HFFc6 (cell line): ENCODE measurements at places on chromosomes 7 and 10. TPM values are rescaled to one million over a fixed set of nuclear protein-coding genes. Genes with fewer than 3 reads are reported as not detected.
A peak's percentile ranks its signal among the peaks of the same experiment; 100 is the strongest.

GRCh38 chr10:12337453-12338372 is 11.6 kb upstream of the CAMK1D start:
- no peak overlapping the region for H3K27ac ChIP-seq
- H3K36me3 ChIP-seq = no peaks in the 10 kb centered on the region
- peaks cover 18% of the 10 kb centered on the region for H3K4me1 ChIP-seq
- no peak overlapping the region for H3K4me3 ChIP-seq
- H3K27me3 ChIP-seq = peaks cover 10% of the 10 kb centered on the region
- no peak for DNase-seq

The FGL2 gene
- total RNA-seq = not detected in 3 replicates

- peaks cover 6% of the 10 kb centered on the region for H3K36me3 ChIP-seq
- peaks cover 2% of the 10 kb centered on the region; the same call in 1 of the 2 replicates for H3K27me3 ChIP-seq
- no peak overlapping the region for H3K27ac ChIP-seq
- peaks cover 16% of the 10 kb centered on the region for H3K4me1 ChIP-seq
- H3K4me3 ChIP-seq = no peak overlapping the region
Observed at GRCh38 chr7:90668992-90669391, 72.9 kb downstream of the CDK14 start.

DNA sequence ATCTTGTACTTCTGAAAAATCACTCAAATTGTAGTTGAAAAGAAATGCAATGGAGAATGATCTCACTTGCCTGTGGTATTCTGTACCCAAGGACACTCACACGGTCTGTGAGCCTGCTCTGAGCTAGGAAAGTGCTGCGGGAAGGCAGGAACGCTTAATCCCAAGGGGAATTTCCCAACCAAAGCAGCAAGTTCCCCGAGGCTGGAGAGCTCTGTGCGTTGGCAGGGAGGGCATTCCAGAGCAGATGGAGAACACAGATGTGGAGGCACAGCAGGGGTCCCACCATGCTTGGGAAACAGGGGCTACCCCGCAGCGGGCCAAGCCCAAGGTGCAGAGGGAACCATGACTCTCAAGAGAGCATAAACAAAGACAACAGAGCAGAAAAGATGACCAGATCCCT is 13.6 kb downstream of the SVIL start:
- no peak for DNase-seq
- H3K4me3 ChIP-seq = no peak overlapping the region
- H3K4me1 ChIP-seq = peaks cover 7% of the 10 kb centered on the region; the same call in 1 of the 2 replicates
- H3K27ac ChIP-seq = no peak overlapping the region

DNA sequence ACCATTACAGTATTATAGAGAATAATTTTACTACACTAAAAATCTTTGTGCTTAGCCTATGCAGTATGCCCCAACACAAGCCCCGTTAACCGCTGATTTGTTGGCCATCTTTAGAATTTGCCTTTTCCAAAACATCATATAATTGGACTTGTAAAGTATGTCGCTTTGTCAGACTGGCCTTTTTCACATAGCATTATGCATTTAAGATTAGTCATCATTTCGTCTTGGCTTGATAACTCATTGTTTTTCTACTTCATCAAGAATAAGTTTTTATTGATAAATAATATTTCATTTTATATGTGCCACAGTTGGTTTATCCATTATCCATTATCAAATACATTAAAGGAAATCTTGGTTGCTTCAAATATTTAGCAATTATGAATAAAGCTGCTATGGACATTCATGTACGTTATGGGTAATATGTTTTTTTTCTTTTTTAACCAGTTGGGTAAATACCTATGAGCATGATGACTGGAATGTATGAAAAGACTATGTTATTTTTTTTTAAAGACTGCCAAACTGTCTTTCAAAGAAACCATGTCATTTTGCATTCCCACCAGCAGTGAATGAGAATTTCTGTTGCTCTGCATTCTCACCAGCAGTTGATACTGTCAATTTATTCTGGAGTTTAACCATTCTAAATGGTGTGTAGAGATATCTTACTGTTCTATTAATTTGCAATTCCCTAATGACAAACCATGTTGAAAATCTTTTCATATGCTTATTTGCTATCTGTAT is 273.1 kb upstream of the KCND2 start:
- no peak overlapping the region for H3K4me3 ChIP-seq
- H3K4me1 ChIP-seq = no peaks in the 10 kb centered on the region
- H3K27me3 ChIP-seq = no peaks in the 10 kb centered on the region
- DNase-seq = no peak
- no peaks in the 10 kb centered on the region for H3K36me3 ChIP-seq

DNA sequence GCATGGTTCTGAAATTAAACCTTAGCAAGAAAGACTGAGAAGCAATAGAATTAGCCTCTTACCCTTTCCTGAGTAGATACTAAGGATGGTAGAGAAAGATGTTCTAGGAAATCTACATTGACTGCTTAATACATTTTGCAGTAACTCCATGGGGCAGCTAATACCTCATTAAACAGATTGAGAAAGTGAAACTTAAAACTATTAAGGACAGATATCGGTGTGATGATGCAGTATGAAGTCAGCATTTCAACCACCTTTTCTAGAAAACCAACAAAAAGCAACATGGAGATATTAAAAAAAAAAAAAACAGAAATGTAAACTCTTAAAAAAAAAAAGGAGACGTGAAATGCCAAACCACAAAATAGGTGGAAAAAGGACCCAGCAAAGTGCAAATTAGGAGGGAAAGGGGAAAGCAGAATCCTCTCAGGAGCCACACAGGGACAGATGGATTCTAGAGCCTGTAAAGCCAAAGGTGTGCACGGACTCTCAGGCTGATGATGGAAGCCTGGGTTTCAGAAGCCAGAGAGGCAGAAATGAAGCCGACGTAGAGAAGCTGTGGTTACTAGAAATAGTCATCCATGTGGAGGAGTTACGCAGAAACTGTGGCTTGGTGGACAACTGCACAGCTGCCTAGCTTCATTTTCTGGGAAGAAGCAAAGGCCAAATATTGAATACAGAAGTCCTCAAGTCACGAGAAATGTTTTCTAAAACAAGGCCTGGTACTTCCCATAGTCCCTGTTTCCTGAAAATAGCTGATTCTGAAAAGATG is 38.1 kb upstream of the GPR141 start:
- H3K4me1 ChIP-seq = no peaks in the 10 kb centered on the region
- no peaks in the 10 kb centered on the region; the same call in 1 of the 2 replicates for H3K27me3 ChIP-seq
- no peaks in the 10 kb centered on the region; the same call in 1 of the 2 replicates for H3K36me3 ChIP-seq
- no peak overlapping the region for H3K27ac ChIP-seq
- no peak overlapping the region for H3K4me3 ChIP-seq

The SPDYE8 gene
- total RNA-seq = not detected in 3 replicates

The OIT3 gene
- total RNA-seq = not detected in 3 replicates

The ACTR3C gene
- total RNA-seq = not detected in 3 replicates

The HTR5A gene
- not detected in 3 replicates for total RNA-seq

- H3K4me1 ChIP-seq = peaks cover 44% of the 10 kb centered on the region
- H3K27me3 ChIP-seq = no peaks in the 10 kb centered on the region; the same call in 1 of the 2 replicates
- H3K4me3 ChIP-seq = peak overlapping the region; percentile 31
Observed at GRCh38 chr7:143936087-143937009, 1.3 kb downstream of the OR2F2 start.

- peaks cover 3% of the 10 kb centered on the region for H3K27me3 ChIP-seq
- peaks cover 6% of the 10 kb centered on the region for H3K4me1 ChIP-seq
- DNase-seq = peak; percentile 54
- peaks cover 7% of the 10 kb centered on the region; the same call in 1 of the 2 replicates for H3K36me3 ChIP-seq
Observed at GRCh38 chr10:130190055-130190736, 54.0 kb downstream of the GLRX3 start.

DNA sequence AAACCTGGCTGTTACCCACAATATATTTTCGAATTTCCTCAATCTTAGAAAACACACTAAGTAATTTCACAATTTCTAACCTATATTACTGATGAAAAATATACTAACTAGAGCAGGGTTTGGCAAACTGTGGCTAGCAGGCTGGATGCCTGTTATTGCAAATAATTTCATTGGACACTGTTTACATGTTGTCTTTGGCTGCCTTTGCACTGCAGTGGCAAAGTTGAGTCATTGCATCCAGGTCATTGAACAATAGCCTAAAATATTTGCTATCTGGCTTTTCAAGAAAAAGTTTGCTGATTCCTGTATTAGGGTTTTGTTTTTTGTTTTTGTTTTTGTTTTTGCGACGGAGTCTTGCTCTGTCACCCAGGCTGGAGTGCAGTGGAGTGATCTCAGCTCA is 47.2 kb downstream of the KIF11 start:
- H3K27me3 ChIP-seq = peaks cover 6% of the 10 kb centered on the region; the same call in 1 of the 2 replicates
- H3K4me1 ChIP-seq = peaks cover 13% of the 10 kb centered on the region
- H3K4me3 ChIP-seq = no peak overlapping the region
- peaks cover 12% of the 10 kb centered on the region; the same call in 1 of the 2 replicates for H3K36me3 ChIP-seq
- no peak overlapping the region for H3K27ac ChIP-seq

- no peaks in the 10 kb centered on the region for H3K27me3 ChIP-seq
- peaks cover 80% of the 10 kb centered on the region for H3K4me1 ChIP-seq
- H3K4me3 ChIP-seq = peak overlapping the region; percentile 7; the same call in 1 of the 2 replicates
- H3K36me3 ChIP-seq = peaks cover 34% of the 10 kb centered on the region
- peak overlapping the region; percentile 34; the same call in 1 of the 2 replicates for H3K27ac ChIP-seq
- DNase-seq = peak; percentile 3
Observed at GRCh38 chr10:90917238-90917967, 3.5 kb downstream of the ANKRD1 start.

DNA sequence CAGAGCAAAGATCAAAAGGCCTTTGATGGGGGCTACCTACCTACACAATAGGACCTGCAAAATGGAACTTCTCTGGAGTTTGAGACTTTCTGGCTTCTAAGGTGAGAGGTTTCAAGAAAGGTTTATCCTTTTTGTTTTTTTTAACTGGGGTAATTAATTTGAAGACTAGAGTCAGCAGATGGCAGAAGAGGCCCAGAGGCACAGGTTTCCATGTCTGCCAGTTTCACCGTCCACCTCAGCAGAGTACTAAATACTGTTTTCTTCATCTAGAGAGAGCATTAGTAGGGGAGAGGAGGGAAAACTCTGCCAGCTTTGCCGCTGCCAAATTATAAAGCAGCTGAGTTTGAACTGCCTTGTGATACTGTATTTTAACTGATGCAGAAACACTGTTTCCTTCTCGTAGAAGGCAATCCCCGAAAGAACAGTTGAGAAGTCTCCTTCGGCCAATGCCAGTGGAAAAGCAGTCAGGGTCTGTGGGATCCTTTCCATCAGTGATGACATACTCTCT is 138.7 kb downstream of the SLC25A13 start:
- H3K4me1 ChIP-seq = peaks cover 26% of the 10 kb centered on the region
- H3K36me3 ChIP-seq = no peaks in the 10 kb centered on the region
- DNase-seq = no peak
- no peak overlapping the region for H3K27ac ChIP-seq

The PTCD1 gene
- 5.1 to 10.4 TPM (median 7.3 TPM) in 3 replicates for total RNA-seq

- H3K27ac ChIP-seq = no peak overlapping the region
- H3K4me1 ChIP-seq = peaks cover 7% of the 10 kb centered on the region; the same call in 1 of the 2 replicates
- H3K27me3 ChIP-seq = peaks cover 4% of the 10 kb centered on the region
- H3K36me3 ChIP-seq = no peaks in the 10 kb centered on the region
- DNase-seq = no peak
- H3K4me3 ChIP-seq = no peak overlapping the region
Observed at GRCh38 chr10:777913-778479, 88.5 kb upstream of the DIP2C start.

- H3K4me1 ChIP-seq = no peaks in the 10 kb centered on the region
- H3K4me3 ChIP-seq = no peak overlapping the region
- no peak overlapping the region for H3K27ac ChIP-seq
- DNase-seq = no peak
Observed at GRCh38 chr7:11513460-11513859, 318.5 kb downstream of the THSD7A start.

GRCh38 chr7:42886893-42887505 is 24.9 kb downstream of the C7orf25 start:
- no peak overlapping the region; the same call in 1 of the 2 replicates for H3K4me3 ChIP-seq
- peaks cover 25% of the 10 kb centered on the region for H3K4me1 ChIP-seq
- no peak overlapping the region for H3K27ac ChIP-seq
- peaks cover 11% of the 10 kb centered on the region for H3K27me3 ChIP-seq
- no peak for DNase-seq

The AFAP1L2 gene
- not detected in 3 replicates for total RNA-seq

DNA sequence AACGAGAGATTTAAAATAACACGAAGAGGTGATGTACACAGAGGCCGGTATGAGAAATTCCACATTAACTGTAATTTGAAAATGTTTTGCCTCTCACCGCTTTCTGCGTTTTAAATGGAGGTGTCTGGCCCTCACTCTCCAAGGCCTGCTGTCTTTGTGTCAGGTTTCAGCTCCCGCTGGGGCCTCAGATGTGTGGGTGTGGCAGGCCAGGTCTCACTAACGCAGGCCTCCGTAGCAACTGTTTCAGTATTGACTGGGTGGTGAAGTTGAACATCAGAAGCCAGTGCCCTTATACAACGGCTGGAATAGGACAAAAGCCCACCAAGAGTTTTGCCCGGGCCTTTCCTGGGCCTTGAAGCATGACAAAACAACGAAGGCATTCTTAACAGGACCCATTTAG is 303.1 kb downstream of the ADARB2 start:
- no peaks in the 10 kb centered on the region for H3K27me3 ChIP-seq
- H3K4me1 ChIP-seq = no peaks in the 10 kb centered on the region
- no peak for DNase-seq
- H3K36me3 ChIP-seq = peaks cover 5% of the 10 kb centered on the region; the same call in 1 of the 2 replicates
- H3K4me3 ChIP-seq = no peak overlapping the region
- H3K27ac ChIP-seq = no peak overlapping the region

The PNLIP gene
- not detected in 2 replicates for total RNA-seq

- peaks cover 10% of the 10 kb centered on the region for H3K4me1 ChIP-seq
- no peak for DNase-seq
- no peaks in the 10 kb centered on the region for H3K36me3 ChIP-seq
- no peak overlapping the region for H3K27ac ChIP-seq
Observed at GRCh38 chr7:17153536-17153935, 144.9 kb upstream of the AHR start.

The C1QL3 gene
- total RNA-seq = not detected in 2 replicates
